WERI-Rb-1 (cell line): ENCODE measurements at places on chromosomes 7 and 10.

GRCh38 chr10:108556186-108556585 lies 1367.1 kb downstream of the XPNPEP1 start:
- DNase-seq = no peak

- no peak for DNase-seq
Measured at GRCh38 chr10:52645187-52645758, 127.3 kb downstream of the MBL2 start.

DNA sequence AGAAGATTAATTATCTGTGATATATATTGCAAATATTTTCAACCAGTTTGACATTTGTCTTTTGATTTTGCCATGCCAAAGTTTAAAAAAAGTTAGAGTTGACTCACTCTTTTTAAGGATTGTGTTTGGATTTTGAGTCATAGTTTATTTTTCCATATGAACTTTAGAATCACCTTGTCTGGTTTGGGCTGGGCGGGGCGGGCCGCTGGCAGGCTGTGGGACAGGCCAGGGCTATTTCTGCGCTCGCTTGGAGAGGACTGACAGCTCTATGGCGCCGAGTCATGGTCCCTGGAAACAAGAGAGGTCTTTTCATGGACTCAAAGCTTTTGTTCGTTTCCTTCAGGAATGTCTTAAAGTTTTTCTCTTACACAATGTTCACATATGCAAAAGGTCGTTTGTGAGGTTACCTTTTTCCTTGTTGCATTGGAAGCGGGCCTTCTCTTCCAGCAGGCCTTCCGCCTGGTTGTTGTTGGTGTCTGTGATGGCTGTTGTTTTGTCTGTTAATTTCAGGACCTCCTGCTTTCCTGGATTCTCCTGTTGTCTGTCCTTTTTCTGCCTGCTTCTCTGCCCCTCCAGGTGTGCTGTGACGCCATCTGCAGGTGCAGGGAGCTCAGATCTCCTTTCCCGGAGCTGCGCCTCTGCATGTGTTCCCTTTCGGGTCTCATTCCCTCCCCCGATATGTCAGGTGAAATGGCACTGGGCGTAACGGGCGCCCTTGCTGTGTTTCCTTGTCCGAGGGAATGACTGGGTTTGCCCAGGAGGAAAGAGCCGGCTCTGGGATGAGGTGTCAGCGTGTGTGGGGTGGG lies 53.8 kb downstream of the INPP5A start:
- DNase-seq = peak; percentile 34

- no peak for DNase-seq
Measured at GRCh38 chr10:129814681-129815646, 149.1 kb downstream of the EBF3 start.

DNA sequence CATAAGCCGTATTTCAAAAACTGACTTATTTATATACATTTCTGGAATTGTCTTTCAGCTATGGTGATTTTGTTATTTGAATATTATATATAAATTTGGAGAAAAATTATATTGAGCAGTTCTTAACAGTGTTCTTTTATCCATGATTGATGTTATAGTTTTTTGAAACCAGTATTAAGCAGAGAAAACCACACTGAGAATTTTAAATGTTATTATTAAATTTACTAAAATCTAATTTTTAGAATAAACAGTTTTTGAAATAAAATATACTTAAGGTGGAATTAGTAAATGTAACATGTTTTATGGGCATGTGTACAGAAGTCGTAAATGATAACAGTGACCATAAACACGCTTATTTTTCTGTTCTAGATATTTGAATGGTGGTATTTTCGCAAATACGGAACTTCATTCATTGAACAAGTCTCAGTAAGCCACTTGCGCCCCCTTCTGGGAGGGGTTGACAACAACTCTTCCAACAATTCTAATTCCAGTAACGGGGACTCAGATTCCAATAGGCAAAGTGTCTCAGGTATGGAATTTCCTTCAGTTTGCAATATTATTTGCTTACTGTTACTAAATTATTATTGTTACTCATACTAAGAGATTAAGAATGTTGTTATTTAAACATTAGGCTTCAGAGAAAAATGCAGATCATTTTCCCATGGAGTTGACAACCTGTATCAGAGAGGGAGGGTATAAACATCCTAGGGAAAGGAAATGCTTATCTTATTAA lies 166.1 kb downstream of the ST7 start:
- DNase-seq = peak; percentile 72

DNA sequence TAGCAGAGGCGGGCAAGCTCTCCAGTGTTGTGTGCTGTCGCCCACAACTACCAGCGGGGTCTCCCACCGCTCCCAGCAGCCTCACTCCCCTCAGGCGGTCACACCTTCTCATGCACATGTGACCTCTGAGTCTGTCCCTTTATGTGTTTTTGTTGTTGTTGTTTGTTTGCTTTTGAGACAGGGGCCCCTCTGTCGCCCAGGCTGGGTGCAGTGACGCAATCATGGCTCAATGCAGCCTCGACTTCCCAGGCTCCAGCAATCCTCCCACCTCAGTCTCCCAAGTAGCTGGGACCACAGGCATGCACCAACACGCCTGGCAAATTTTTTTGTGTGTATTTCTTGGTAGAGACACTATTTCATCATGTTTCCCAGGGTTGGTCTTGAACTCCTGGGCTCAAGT lies 1.5 kb downstream of the CPSF4 start:
- DNase-seq = no peak

GRCh38 chr10:126013489-126014281 lies 117.3 kb downstream of the FANK1 start:
- DNase-seq = no peak

DNA sequence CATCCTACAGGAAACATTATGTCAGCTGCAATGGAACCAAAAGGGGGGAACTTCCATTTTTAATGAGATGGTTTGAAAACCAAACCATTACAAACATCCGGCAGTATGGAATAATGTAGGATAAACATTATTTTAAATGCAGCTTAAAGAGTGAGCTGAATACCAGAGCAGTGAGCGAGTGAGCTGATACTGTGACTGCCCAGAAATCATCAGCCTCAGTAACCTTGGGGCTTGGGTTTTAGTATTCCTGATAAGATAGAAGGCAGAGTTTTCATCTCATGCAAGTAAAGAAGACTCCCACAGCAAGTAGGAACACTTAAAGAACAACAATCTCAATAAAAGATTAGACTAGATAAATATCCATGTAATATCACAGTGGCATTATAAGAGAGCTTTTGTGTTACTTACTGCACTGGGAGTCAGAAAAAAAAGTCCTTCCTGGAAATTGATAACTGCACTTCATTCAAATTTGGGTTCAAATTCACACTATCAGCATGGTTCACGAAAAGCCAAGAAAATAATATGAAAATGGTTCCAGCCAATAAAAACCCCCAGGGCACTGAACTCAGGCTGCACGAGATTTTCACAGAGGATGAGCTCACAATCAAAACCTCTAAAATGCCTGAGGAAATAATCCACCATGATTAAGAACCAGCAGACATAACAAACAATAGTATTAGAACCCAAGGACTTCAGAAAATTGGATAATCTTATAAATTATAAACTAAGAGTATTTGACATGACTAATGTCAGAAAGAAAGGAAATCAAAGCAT lies 115.7 kb downstream of the MTPAP start:
- DNase-seq = no peak

DNA sequence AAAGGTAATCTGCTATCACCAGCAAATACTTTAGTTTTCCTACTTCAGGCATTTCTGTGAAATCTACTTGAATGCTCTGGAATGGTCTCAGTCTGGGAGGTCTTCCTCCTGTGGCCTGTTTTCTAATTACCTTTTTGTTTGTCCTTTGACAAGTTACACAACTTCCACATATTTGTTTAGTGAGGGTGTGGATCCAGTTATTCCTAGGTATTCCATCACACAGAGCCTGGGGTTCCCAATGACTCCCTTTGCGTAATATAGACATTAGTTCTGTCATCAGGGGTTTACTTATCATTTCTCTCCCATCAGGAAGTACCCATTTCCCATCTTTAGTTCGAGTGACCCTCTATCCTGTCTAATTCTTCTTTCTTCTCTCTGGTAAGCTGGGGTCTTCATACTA lies 28.1 kb upstream of the ELOVL3 start:
- DNase-seq = no peak

DNA sequence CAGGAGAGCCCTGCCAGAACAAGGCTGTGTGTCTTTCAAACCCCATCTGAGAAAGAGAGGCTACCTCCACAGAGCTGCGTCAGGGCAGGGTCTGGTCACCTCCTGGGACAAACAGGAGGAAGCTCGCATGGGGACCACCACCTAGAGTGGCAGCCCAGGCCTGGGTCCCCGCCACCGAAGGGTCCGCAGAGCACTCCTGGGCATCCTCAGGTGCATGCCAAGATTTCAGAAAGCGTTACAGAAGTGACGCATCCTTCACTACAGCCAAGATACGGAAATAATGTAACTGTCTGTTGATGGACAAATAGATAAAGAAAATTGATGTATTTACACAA lies 42.6 kb downstream of the GSDME start:
- no peak for DNase-seq

- DNase-seq = no peak
Measured at GRCh38 chr7:148978091-148978490, 50.2 kb downstream of the PDIA4 start.

GRCh38 chr10:62467527-62467926 lies 93.4 kb downstream of the ZNF365 start:
- DNase-seq = no peak
